ENCODE measurements at places on chromosomes 2 and 18. TPM values are rescaled to one million over a fixed set of nuclear protein-coding genes. Genes with fewer than 3 reads are reported as not detected.
A peak's percentile ranks its signal among the peaks of the same experiment; 100 is the strongest.

The FKBP1B gene
- 8.5 TPM for total RNA-seq

The DCC gene
- not detected for total RNA-seq

DNA sequence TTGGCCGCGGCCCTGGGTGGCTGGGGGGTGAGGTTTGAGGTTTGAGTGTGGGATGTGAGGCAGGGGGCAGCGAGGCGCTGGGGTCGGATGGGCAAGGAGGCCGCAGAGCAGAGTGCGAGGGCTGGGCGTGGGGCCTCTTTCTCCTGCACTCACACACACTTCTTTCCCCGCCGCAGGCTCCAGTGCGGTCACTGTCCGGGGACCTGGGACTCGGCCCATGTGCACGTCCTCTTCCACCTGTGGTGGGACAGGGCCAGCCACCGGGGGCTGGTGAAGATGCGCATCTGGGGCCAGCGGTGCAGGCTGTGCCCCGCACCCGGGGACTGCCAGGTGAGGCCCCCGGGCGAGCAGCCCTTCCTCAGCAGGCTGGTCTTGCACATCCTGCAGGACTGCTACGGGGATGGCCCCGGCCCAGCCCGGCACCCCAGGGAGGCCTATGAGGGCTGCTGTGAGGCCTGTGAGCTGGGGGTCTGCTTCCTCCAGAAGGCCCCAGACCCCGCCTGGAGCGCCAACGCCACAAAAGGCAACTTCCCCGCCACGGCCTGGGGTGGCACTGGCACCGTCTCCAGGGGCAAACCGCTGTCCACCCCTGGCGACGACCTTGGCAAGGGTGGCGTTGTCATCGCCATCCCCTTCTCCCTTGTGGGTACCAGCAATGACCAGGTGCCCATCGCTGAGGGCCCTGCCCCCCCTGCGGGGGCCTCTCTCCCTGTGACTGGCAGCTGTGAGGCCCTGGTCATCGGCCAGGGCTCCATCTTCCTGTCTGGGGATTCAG is 2.2 kb downstream of the RTP5 start:
- DNase-seq: no peak

DNA sequence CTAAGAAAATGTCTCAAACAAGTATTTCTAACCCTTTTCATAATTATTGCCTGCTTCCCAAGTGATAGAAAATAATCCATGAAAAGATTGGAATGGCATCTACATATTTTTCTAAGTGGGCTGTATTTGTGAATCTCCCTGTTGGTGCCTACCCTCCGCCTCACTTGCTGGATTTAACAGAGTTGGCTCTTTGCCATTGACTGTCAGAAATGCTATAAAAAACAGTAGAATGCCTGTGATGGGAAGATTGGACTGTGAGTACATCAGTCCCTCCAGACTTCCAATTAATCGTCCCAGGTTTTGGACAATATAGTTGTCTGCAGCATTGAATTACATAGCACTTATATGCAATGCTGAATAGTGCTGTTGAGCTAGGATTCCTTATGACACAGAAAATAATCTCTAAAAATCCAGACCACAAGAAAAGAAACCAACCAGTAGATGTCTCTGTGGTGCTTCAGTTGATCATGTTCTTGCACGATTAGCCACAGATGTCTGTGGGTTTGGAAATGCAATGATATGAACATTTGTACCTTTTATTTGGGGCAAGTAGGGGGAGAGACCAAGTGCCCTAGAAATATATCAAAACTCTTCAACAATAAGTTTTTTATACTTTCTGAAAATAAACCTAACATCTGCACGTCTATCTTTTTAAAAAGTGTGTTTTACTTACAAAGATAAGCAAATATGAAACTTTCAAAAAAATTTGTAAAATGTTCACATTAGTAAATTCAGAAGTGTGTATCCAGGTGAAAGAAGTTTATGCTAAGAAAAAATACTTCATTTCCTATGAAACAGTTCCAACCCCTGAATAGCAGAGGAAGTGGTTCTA is 88.5 kb downstream of the DYNAP start:
- peak; percentile 35 for DNase-seq

GRCh38 chr18:64119916-64120315 is 29.0 kb downstream of the LINC00305 start:
- no peak for DNase-seq

DNA sequence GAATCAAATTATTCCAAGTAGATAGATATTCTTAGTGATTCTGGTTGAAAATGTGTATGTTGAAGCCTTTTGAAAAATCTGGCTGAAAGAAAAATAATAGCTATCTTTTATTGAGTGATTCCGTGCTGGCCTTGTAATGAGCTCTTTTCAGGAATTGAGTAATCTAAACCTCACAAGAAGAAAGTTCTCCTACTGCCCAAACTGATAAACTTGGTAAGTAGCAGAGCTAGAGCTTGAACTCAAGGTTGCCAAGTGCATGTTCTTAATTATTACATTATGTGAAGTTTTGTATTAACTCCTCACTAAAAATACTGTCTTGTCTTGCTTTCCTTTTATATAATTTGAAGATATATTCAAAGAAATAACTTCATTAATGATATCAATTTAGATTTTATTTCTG is 1.6 kb upstream of the PPP1R1C start:
- no peak for DNase-seq

- no peak for DNase-seq
Measured at GRCh38 chr2:240949791-240950705, 43.9 kb downstream of the CROCC2 start.

GRCh38 chr18:38957736-38958135 is 1392.1 kb upstream of the CELF4 start:
- DNase-seq: no peak

All from Daoy (cell line).